Astrocyte (in vitro differentiated cells and primary cell): ENCODE measurements at places on chromosomes 5 and 9. TPM values are rescaled to one million over a fixed set of nuclear protein-coding genes. Genes with fewer than 3 reads are reported as not detected.

DNA sequence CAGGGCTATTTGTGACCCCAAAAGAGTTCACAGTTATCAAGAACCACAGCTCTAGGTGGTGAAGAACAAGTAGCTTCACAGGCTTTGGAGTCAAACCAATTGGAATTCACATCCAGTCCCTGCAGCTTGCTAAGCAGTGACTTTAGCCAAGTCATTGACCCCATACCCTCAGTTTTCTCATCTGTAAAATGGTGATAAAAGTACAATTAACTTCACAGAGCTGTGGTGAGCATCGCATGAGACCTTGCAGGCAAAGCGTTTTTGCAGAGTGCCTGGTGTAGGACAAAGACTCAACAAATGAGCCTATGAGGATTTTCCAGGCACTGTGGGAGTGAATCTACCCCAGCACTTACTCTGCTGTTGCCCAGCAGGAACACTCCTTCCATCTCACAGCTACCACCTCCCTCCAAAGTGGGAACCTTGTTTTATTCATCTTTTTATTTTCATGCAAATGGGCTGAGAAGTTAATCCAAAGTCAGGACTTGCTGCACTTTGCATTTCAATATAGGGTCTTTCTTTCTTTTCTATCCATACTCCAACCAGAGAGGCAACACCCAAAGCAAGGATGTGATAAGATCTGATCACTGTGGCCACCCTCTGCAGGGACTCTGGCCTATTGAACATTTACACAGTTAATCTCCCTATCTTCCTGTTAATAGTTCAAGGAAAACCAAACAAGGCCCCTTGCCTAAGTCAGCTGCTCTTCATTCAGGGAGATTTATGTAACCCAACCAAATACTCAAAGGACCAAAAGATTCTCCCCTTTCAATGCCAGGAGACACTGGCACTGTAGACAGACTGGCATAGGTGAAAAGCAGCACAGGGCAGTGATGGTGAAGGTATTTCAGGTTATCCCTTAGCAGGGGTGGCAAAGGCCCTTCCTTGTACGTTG, 41.9 kb downstream of the ABCA1 start:
- no peaks in the 10 kb centered on the region for H3K27me3 ChIP-seq
- H3K36me3 ChIP-seq = peaks cover 21% of the 10 kb centered on the region
- no peak for DNase-seq
- no peak overlapping the region for H3K27ac ChIP-seq
- H3K4me3 ChIP-seq = no peak overlapping the region

DNA sequence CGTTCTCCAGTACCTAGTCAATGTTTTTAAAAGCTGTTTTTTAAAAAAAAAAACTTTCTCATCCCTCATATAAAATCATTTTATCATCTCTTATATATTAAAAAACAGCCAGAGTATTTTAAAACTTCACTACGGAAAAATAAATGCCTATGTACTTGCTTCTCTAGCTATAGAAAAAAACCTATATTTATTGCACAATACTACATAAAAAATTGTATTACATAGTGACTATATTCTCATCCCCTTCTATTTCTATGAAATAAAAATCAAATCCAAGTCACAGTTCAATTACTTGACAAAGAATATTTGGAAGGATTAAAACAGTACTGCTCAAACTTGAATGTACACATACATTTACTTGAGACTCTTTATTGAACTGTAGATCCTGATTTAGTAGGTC, 56.7 kb downstream of the RICTOR start:
- no peaks in the 10 kb centered on the region for H3K27me3 ChIP-seq
- no peaks in the 10 kb centered on the region for H3K36me3 ChIP-seq
- DNase-seq = no peak
- peaks cover 33% of the 10 kb centered on the region for H3K4me1 ChIP-seq

NEUROG1 gene
- total RNA-seq = not detected in 2 replicates

C1QTNF2 gene
- 0.62 and 0.64 TPM in 2 replicates for total RNA-seq

- H3K27ac ChIP-seq = no peak overlapping the region
- no peaks in the 10 kb centered on the region for H3K36me3 ChIP-seq
- no peak overlapping the region for H3K4me3 ChIP-seq
- no peaks in the 10 kb centered on the region for H3K27me3 ChIP-seq
- peaks cover 14% of the 10 kb centered on the region for H3K4me1 ChIP-seq
Measured at GRCh38 chr5:113296676-113297075, 138.1 kb downstream of the TSSK1B start.

PDE8B gene
- 0.18 and 0.22 TPM in 2 replicates for total RNA-seq

- no peaks in the 10 kb centered on the region for H3K4me1 ChIP-seq
- H3K27me3 ChIP-seq = peaks cover 28% of the 10 kb centered on the region
- no peaks in the 10 kb centered on the region for H3K36me3 ChIP-seq
- no peak overlapping the region for H3K4me3 ChIP-seq
Measured at GRCh38 chr9:132993511-132993939, 15.0 kb downstream of the GFI1B start.

DNA sequence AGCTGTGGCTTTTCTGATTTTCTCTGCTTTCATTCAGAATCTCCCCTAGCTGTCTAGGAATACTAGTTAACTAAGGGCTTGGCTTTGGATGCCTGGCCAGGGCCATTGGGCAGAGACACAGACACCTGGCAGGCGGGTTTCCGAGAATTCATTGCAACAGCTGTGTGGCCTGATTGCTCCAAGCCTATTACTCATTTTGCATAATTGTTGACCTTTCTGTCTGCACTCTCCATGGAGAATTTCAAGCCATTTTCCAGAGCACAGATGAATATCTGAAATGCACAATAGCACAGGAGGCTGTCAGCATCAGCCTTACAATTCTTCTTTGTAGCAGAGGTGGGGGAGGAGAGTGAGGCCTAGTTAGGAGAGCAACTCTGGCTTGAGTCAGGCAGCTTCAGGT, 310.5 kb downstream of the DMAC1 start:
- H3K4me1 ChIP-seq = no peaks in the 10 kb centered on the region
- no peaks in the 10 kb centered on the region for H3K36me3 ChIP-seq
- no peak for DNase-seq
- H3K27ac ChIP-seq = no peak overlapping the region
- H3K4me3 ChIP-seq = no peak overlapping the region

DNA sequence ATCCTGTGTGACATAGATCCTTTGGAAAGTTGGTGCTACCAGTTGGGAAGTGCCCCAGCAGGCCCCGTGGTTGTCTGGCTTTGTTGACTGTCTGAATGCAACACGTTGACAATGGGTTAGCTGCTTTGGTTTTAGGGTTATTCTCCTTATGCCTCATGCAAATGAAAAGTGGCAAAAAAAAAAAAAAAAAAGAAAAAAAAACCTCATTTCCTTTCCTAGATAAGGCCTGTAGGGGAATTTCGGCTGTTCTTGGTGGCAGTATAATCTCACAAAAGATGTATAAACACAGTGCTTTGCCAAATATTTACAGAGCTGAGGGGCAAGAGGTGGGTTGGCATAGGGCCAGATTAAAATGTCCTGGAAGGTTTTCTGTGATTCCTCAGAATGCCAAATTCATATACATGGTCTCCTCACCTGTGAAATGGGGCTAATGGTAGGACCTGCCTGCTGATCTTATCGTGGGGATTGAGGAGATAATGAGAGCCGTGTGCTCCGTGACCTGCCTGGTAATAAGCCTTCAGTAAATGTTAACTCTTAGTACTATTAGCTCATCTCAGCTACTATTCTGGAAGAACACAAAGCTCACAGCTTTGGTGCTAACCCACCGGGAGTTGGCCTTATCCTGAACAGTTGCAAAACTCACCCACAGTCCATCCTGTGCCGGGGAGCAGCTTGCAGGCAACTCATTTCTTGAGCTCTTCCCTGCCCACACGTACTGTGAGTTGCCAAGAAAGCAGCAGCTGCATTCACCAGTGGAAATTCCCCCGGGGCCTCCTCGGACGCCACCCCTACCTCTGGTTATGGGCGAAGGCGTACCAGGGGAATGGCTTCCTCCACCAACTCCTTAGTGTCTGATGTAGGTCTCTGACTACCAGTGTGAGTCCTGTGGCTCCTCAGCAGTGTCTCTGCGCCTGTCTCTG, 220.3 kb downstream of the NR3C1 start:
- peaks cover 5% of the 10 kb centered on the region for H3K4me1 ChIP-seq
- H3K27ac ChIP-seq = no peak overlapping the region
- no peaks in the 10 kb centered on the region for H3K36me3 ChIP-seq
- DNase-seq = peak; percentile 73
